Peyer's patch (tissue), 4 donors: ENCODE measurements at places on chromosomes 1 and 21.

GRCh38 chr1:226497991-226498639, 50.4 kb upstream of the STUM start:
- H3K27me3 ChIP-seq, result no peaks in the 10 kb centered on the region
- no peaks in the 10 kb centered on the region for H3K4me1 ChIP-seq
- no peak overlapping the region for H3K4me3 ChIP-seq
- no peak for DNase-seq
- no peak overlapping the region for H3K27ac ChIP-seq

DNA sequence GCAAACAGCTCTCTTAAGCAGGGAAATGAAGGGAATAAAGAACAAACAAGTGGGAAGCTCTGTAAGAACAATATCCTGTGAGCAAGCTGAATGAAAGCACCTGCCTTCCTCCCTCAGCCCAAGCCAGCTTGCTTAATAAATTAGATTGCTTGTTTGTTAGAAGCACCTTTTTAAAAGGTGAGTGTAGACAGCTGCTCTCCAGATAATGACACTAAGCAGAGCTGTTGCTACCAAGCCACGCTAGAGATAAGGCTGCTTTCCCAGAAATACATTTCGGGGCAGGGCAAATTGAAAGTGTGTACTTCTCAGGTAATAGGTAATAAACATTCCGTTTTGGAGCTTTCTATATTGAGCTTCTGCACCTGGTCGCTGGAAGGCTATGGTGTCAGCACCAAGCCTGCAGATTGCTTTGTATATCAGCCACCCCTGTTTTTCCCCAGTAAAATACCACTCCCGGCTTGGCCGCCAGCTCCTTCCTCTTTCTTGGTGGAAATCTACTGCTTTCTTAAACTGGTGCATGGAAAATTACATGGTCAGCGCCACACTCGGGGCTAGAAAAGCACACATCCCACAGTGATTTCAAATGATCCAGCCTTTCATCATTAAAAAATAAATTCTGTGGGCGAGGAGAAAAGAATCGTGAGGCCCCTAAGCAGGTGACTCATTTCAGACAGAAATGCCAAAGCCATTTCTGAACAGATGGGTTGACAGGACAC, 151.3 kb downstream of the ETS2 start:
- no peak overlapping the region for H3K4me3 ChIP-seq
- DNase-seq, result peak; percentile 53
- H3K36me3 ChIP-seq, result no peaks in the 10 kb centered on the region
- peak overlapping the region; percentile 66 for H3K27ac ChIP-seq

DNA sequence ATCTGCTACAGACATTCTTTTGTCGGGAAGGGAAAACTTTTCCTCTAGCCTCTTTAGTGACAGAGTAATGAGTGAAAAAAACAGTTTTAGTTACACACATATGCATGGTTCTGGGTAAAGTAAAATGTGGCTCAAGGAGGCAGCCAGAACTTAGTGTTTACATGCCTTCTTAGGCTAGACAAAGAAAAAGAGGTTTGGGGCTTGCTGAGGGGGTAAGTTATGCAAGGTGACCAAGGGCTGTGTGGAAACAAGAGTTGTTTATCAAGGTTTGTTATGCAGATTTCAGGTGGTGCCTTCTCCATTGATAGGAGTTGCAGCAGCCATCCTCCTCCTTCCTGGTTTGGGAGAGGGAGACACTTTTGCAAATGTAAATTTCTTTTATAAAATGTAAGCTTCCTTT, 66.5 kb upstream of the RAB3GAP2 start:
- no peak overlapping the region for H3K4me3 ChIP-seq
- no peak overlapping the region for H3K27ac ChIP-seq
- no peaks in the 10 kb centered on the region for H3K27me3 ChIP-seq
- H3K4me1 ChIP-seq, result no peaks in the 10 kb centered on the region
- no peak for DNase-seq

DNA sequence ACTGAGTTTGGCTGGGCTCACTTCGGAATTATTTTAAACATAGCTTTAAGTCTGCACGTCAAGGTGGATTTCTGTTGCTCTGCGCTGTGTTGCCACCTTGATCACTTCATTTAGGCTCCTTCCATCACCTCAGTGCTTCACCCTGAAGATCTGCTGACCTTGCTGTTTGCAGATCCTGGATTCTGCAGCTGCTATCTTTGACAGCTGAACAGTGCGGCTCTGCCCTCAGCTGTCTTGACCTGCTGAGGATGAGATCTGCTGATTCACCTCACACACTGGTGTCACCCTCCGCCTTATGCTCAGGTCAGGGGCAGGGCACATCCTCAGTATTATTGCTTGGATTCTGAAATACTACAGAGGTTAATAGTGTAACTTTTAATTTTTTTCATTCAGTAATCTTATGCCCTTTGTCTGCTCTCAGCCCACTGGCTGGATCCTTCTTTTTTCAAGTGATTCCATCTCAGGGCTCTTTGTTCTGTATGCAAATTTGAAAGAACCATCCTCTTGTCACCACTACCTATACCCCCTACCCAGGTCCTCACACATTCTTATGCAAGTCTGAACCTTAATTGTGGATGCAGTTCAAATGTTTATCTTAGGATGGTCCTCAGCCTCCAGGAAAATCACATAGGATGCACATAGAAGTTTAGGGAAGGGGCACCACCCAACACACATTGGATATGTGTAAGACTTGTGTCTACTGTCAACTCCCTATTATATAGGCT, 364.0 kb downstream of the OLFM3 start:
- no peaks in the 10 kb centered on the region for H3K27me3 ChIP-seq
- DNase-seq, result no peak
- no peaks in the 10 kb centered on the region for H3K36me3 ChIP-seq

- no peaks in the 10 kb centered on the region for H3K4me1 ChIP-seq
- no peaks in the 10 kb centered on the region for H3K27me3 ChIP-seq
- no peak for DNase-seq
These were observed 36.3 kb downstream of the GPR161 start for GRCh38 chr1:168100315-168101002.
